ENCODE measurements at places on chromosomes 5 and 9.

DNA sequence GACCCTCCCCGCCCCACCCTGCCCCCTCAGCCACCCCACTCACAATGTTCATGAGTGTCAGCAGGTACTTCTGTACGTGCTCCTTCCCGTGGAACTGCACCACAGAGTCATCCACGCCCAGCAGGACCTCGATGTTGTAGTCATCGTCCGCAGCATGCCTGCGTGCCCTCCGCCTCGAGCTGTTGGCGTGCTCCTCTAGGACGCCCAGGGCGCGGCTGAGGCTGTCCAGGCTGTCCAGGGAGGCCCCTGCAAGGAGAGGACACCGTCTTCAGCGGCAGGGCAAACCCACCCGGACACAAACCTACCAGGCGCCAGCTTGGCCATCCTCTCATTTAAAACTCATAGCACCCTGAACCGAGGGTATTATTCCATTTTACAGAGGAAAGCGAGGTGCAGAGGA lies 137.8 kb downstream of the ADAMTS2 start:
- no peak for DNase-seq

DNA sequence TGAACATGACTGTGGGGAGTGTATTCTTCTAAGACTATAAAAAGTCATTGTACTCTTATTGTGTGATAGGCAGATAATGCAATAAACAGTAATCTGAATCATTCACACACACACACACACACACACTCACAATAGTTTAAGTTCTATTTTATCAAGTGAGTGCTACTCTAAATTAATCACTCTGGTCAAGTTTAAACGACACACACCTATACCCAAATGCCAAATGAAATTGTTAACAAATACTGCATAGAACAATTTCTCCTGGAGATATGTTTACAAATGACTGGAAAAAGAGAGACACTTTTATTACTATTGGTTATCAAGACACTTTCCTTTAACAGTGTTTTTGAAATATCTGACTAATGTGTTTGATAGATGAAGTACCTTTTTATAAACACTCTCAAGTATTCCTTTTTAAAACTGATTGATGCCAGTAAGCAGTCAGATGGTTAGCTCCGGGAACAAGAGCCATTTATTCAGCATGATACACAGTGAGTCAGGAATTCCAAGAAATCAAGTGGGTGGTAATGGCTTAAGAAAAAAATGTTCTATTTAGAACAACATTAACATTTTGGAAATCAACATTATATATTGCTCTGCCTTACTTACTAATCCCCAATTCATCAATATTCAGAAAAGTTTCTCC lies 521.6 kb upstream of the ST8SIA4 start:
- DNase-seq, result no peak

DNA sequence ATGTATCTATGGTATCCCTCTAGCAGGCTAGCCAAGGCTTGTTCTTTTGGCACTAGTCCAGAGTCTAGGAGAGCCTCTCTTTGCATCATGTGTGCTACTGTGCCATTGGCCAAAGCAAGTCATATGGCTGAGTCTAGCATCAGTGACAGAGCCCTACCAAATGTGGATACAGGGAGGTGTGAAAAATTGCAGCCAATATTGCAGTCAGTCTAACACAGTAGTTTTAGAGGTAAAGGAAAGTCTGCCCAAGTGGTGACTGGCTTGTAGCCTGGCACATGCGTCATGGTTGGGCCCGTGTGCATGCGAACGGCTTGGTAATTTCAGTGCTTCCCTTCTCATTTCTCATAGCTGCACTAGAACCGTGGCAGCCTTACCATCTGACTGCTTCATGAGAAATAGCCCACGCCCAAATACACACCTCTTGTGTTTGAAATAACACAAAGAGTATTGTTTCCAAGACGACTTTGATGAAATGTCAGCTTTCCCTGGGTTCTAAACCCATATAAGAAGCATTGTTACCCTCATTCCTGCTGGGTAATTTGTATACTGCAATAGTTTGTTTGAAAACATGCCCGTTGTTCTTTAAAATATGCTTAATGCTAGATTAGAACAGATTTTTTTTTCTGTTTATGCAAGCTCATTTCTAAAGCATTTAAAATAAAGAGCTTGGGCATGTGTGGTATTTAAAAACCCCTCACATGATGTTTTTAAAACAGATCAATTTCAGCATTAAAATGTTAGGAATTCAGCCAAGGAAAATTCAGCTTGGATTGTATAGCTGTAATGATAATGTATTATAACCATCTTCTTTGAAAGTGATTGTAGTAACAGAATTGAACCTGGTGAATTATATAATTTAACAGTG lies 113.2 kb downstream of the TLE4 start:
- no peak for DNase-seq

DNA sequence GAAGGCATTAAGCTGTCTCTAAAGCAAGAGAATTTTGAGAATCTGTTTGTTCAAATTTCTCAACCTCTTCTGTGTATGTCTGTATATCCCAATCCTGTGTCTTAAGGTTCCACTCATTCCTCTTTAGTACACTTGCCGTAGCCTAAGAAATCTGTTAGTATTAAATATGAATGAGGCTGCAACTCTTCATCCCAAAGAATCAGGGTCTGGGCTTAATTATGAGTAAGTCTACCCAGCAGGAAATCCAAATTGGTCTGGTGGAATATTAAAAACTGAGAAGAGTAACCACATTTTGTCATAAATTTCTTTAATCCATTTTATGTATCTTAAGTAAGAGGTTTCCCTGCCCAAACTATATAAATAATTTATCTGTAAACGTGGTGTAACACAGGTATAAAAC lies 1171.2 kb downstream of the CDH12 start:
- DNase-seq, result no peak

DNA sequence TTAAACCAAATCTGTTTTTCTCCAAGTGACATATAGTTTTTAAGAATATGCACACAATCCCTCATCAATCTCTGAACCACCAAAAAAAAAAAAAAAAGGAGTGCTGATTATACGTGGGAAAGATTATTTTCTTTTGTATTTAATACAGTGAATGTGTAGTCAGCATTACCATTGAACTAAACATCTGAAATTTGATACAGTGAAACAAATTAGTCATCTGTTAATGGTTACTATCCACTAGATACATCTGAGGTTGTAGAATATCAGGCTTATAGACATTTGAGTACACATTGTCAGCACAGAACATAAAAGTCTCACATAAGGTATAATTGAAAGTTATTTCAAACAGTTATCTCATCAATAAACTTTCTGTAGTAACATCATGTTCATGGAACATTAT lies 87.0 kb downstream of the SLF1 start:
- DNase-seq, result no peak

DNA sequence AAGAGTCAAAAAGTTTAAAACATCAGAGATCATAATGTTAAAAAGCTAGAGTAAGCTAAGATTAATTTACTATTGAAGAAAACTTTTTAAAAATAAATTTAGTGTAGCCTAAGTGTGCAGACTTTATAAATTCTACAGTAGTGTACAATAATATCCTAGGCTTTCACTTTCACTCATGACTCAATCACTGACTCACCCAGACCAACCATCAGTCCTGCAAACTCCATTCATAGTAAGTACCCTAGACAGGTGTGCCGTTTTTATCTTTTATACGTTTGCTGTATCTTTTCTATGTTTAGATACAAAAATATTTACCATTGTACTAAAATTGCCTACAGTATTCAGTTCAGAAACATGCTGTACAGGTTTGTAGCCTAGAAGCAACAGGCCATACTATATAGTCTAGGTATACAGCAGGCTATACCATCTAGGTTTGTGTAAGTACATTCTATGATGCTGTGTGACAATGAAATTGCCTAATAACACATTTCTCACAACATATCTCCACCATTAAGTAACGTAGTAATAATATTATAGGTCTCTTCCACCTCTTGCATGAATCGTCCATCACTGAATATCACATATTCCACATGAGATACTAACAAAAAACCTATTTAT lies 59.2 kb downstream of the MEGF9 start:
- DNase-seq, result no peak

DNA sequence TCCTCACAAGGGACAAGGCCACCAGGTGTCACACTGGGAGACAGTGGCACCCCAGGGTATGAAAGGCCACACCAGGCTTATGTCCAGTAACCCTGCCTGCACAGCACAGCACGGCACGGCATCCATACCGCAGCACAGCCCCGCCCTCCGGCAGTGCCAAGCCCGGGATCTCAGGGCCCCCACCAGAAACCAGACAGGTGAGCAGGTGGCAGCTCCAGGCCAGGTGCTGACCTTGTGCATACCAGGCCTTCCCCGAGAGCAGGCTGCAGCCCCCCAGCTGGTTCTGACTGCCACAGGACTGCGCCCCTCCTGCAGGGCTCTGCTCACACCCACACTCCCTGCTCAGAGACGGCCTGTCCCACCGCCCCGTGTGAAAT lies 56.5 kb downstream of the ADAMTS2 start:
- no peak for DNase-seq

GRCh38 chr5:113233606-113234005 lies 201.2 kb downstream of the TSSK1B start:
- no peak for DNase-seq

GRCh38 chr9:19651681-19652080 lies 137.2 kb downstream of the SLC24A2 start:
- DNase-seq, result no peak

DNA sequence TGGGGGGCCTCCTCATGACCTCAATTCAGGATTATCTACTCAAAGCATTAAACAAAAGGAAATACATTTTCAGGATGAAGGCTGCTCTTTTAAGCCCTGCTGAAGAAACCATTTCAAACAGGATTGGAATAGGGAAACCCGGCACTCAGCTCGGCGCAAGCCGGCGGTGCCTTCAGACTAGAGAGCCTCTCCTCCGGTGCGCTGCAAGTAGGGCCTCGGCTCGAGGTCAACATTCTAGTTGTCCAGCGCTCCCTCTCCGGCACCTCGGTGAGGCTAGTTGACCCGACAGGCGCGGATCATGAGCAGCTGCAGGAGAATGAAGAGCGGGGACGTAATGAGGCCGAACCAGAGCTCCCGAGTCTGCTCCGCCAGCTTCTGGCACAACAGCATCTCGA lies 720 bp downstream of the TMEM203 start:
- no peak for DNase-seq
